Stimulated activated CD4-positive, alpha-beta T cell treated with anti-CD3 and anti-CD28 coated beads, Interleukin-4, amount 100 ng/mL, for 4 hours (primary cell): ENCODE measurements at places on chromosomes 11 and 22.
A peak's percentile ranks its signal among the peaks of the same experiment; 100 is the strongest.

DNA sequence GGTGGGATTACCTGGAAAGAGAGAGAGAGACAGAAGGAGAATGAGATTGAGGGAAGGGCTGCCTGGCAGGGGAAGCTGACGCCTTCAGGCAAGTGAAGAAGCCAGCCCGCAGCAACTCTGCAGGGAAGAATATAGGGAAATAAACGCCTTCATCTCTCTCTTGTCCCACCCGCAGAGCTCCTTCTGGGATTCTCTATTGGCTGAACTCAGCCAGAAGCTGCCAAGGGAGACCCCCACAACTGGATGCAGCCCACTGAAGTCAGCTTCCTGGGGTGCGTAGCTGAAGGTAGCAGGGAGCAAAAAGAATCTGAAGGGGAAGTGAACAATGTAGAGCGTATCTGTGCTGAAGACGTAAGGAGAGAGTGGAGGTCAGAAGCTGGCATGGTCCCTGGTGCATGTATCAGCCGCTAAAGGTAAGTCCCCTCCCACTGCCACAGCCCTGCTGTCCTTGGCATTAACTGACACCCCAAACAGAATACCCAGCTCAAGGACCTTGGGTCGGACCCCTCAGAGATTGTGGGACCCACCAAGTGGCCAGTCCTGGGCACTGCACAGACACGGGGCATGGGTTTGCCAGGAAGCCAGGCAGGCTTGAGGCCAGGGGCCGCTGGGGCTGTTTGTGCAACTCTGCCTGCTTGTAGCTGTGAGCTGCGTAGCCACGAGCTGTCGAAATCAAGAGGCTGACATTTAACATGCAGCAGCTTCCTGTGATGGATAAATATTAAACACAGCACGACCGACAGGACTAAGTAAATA lies 469.9 kb downstream of the MN1 start:
- DNase-seq = no peak

DNA sequence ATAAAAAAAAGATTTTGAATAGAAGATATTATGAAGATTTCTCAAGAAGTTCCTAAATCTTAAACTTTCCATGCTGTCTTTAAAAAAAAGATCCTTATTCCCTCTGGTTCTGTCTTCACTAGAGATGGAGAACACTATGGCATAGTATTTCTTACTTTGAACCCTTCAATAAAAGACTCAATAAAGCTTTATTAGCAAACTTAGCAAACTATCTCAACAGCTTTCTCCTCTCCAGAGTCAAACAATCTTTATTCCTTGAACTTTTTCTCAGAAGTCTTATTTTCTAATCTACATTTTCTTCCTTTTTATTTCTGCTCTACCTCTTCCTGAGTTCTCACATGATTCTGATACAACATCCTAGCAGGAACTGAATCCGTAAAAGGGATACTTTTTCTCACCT lies 21.8 kb upstream of the P4HA3 start:
- no peak for DNase-seq

DNA sequence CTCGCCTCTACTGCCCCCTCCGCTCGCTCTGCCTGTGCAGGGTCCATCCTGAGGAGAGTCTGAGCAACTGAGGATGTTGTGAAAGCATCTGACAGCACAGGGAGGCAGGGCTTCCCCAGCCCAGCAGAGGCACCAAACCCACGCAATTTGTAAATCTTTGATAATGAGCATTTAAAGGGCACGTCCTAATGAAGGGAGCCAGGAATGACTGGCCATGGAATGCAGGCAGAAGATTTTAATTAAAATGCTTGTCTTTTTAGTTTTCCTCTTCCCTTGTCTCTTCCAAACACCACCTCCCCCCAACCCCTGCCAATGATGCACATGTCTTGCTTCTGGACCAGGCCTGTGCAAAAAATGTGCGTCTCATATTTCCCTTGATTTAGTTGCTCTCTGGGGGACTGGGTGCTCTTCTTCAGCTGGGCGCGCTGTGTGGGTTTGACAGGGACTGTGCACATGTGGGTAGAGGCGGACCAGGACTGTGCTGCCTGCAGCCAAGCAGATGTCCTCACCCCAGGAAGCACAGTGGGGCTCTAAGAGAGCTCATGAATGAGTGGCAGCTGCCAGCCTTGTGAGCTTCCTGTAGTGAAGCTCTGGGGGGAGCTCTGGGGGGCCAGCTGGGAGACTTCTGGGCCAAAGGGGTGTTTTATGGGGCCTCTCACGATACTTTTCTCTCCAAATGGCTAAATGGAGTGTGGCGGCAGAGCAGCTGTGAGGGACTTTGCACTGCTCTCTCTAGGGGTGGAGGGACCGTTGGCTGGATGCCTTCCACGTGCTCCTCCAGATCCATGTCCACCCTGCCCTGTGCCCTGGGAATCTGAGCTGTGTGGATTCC lies 273.5 kb downstream of the ST3GAL4 start:
- DNase-seq = no peak

GRCh38 chr11:98059488-98059887 lies 961.3 kb upstream of the CNTN5 start:
- no peak for DNase-seq

DNA sequence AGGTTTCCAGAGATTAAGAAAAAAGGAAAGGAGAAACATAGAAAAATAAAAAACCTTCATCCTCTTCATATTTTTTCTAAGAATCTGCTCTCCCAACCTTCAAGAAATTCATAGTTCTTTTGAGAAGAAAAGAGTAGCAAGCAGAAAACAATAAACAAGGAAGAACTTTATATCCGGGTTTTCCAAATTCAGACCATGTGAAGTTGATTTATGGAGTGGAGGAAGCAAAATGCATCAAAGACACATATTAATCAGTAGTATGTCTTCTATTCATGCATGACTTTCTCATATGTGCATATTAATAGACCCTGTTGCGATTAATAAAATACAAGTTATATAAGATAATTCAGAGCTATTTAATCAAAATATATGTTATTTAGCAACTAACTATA lies 20.5 kb upstream of the CTSC start:
- no peak for DNase-seq

DNA sequence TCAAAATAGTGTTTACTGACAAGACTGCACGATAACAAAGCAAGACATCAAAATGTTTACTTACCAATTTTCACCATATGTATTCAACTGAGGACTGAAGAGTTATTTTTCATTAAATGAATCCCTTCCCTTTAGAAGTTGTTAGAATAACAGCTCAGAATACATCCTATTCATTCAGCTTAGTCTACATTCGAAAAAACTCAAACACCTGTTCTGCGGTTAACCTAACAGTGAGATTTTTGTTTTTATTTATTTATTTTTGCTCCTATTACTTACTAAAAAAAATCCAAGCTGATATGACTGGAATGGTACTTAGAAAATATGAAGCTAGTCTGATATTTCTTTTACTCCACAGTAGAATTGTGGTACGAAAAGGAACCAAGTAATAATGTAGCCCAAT lies 10.0 kb downstream of the KCNA4 start:
- no peak for DNase-seq

- DNase-seq = no peak
These were observed 24.7 kb upstream of the PANX2 start for GRCh38 chr22:50145721-50146438.

DNA sequence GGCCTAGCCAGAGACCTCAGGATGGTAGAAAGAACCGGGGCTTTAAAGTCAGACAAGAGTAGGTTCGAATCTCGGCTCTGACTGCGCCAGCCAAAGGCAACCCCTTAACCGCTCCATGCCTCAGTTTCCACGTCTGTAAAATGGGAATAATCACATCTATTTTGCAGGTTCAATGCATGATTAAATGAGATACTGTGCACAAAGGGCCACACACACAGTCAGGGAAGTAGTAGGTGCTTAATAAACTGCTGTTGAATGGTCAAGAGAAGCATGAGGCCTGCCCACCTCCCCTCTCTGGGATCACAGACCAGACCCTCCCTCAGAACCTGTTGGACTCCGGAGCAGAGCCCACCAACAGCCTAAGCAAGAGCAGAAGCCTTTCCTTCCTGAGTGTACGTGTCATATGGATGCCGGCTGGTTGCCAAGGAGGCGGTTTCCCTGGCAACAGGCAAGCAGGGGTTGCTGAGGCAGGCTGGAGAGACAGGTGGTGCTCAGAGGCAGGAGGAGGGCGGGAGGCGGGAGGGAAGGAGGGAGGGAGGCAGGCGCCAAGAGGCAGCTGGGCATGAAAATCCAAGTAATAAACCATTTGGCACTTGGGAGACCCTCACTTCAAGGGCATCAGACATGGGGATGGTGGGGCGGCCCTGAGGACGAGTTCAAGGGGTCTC lies 43.9 kb downstream of the NFAM1 start:
- DNase-seq = no peak

- peak; percentile 49 for DNase-seq
These were observed 13.1 kb upstream of the TCF20 start for GRCh38 chr22:42283278-42284201.

- DNase-seq = no peak
These were observed 179.0 kb upstream of the NECTIN1 start for GRCh38 chr11:119907878-119908572.

GRCh38 chr11:64935359-64936081 lies at the start of gene GPHA2:
GPHA2 (minus strand) TSS chr11:64935893; CDS start chr11:64935460, 433 bp downstream.
- DNase-seq = no peak

- no peak for DNase-seq
These were observed 79.7 kb downstream of the PPFIBP2 start for GRCh38 chr11:7593481-7593880.

DNA sequence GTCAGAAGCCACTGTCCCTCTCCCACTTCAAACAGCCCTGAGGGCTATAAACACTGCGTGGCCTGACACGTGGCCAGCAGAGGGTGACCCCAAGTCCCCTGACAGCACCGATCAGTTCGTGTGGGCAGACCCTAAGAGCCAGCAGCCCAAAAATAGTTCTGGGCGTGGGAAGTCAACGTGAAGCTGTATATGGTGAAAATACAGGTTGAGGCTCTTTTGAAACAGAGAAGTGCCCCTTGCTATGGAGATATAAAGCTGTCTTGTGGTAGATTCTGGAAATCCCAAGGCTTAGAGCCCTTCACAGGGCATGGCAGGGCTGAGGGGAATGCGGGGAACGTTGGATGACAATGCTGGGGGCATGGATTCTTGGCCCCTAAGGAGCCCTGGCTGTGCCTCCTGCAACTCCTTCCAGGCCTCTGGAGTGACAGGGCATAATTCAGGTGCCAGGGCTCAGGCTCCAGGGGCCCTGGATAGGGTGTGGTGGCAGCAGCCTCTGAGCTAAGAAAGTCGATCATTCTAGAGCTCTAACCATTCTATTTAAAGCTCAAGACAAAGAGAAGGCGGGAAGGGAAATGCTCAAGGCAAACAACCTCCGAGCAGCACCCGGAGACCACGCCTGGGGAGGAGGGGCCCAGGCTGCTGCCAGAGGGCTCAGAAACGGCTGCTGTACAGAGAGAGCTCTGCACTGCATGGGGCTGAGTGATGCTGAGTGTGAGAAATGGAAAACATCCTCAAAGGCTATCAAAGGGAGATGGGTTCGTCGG lies 60.4 kb upstream of the CD5 start:
- peak; percentile 65 for DNase-seq

DNA sequence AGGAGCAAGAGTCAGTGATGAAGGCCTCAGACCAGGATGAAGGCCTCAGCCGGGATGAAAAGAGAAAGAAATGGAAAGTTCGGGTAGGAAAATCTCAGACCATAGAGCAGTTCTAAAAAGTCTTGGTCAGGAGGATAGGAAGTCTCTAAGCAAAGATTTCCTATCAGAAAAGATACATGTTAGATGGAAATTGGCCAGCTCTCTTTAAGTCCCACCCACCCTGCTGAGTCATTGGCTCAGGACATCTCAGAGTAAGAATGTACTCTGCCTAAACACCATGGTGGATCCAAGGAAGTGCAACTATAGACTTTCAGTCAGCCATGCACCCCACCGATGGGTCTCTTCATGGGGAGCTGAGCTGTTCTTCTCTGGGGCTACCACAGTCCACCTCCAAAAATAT lies 4.4 kb downstream of the OR8B3 start:
- no peak for DNase-seq

GRCh38 chr11:45897556-45897955 lies 9.5 kb downstream of the FREY1 start:
- no peak for DNase-seq

DNA sequence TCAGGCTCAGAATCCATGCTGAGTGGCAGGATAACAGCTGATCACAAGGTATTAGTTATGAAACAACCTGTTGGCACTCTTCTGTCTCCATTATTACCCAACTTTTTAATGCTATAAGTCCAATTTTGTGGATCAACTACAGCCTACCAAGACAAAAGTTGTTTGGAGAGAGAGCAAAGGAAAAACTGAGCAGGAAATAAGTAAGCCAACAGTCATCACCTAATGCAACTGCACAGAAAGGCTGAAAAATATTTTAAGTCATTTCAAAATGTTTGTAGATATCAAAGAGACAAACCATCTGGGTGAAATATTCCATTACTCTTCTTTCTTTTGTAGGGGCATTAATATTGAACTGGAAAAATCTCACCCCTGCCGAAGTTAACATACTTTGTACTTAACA lies 41.6 kb downstream of the FDX1 start:
- DNase-seq = no peak

GRCh38 chr11:14907411-14908213 lies 15.6 kb upstream of the CYP2R1 start:
- DNase-seq = peak; percentile 77

GRCh38 chr22:36362932-36363331 lies 24.8 kb downstream of the MYH9 start:
- peak; percentile 65 for DNase-seq

- DNase-seq = no peak
These were observed 16.5 kb downstream of the CHST1 start for GRCh38 chr11:45648931-45649330.

- no peak for DNase-seq
These were observed 6.5 kb downstream of the KCNQ1 start for GRCh38 chr11:2451336-2451735.

- DNase-seq = no peak
These were observed 7.0 kb upstream of the CCDC86 start for GRCh38 chr11:60834742-60835533.

DNA sequence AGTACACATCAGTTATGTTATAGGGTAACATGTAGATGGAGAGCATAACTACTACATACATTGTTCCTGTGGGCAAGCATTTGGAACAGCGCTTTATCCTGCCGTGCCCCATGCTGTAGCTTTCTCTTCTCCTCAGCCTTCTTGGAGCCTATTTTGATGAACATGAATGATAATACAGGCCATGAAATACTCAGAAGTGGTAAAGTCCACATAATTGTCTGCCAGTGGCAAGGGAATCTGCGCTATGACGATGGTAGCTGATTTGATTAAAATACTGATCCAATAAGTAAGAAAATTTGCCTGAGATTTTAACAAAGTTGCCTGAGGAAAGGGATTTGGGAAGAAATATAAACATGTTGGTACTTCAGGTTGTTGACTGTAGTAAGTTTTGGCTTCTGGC lies 23.3 kb downstream of the ALKBH3 start:
- no peak for DNase-seq

GRCh38 chr11:102534261-102534872 lies 3.8 kb upstream of the MMP7 start:
- DNase-seq = no peak

- no peak for DNase-seq
These were observed 4.5 kb downstream of the NEAT1 start for GRCh38 chr11:65426839-65427690.

GRCh38 chr22:50730013-50730891 lies 7.8 kb upstream of the ACR start:
- no peak for DNase-seq

DNA sequence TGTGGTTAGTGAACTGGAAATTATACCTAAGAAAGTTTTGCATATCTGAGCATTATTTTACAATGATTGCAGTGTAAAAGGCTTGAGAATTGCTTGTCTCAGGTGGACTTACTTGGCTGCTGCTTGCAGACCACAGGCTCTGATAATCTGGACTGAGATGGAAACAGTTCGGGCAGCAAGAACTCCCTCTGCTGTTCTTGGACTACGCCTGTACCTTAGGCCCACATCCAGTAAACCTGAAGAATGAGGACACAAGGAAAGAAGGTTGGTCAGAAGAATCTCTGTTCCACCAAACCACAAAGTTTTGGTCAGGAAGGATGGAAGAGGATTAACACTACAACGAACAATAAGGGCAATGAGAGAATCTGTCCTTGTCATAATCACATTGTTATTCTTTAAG lies 80.1 kb downstream of the C2CD3 start:
- DNase-seq = no peak
